ENCODE measurements at places on chromosomes 13 and 19. TPM values are rescaled to one million over a fixed set of nuclear protein-coding genes. Genes with fewer than 3 reads are reported as not detected.

Gene GPR12
- total RNA-seq = not detected

Gene GMIP
- total RNA-seq = 14.7 TPM

Gene PSG7
- total RNA-seq = not detected

Gene CEACAM3
- total RNA-seq = not detected

Gene IFI30
- not detected for total RNA-seq

Gene GARRE1
- total RNA-seq = 63.7 TPM

Gene SULT2B1
- total RNA-seq = not detected

Gene SYNGR4
- not detected for total RNA-seq
